ENCODE measurements at places on chromosomes 16 and 17. TPM values are rescaled to one million over a fixed set of nuclear protein-coding genes. Genes with fewer than 3 reads are reported as not detected.

GRCh38 chr17:72381597-72382397 lies 261.0 kb downstream of the SOX9 start:
- no peak for DNase-seq

Gene KRTAP9-4
- not detected for total RNA-seq

DNA sequence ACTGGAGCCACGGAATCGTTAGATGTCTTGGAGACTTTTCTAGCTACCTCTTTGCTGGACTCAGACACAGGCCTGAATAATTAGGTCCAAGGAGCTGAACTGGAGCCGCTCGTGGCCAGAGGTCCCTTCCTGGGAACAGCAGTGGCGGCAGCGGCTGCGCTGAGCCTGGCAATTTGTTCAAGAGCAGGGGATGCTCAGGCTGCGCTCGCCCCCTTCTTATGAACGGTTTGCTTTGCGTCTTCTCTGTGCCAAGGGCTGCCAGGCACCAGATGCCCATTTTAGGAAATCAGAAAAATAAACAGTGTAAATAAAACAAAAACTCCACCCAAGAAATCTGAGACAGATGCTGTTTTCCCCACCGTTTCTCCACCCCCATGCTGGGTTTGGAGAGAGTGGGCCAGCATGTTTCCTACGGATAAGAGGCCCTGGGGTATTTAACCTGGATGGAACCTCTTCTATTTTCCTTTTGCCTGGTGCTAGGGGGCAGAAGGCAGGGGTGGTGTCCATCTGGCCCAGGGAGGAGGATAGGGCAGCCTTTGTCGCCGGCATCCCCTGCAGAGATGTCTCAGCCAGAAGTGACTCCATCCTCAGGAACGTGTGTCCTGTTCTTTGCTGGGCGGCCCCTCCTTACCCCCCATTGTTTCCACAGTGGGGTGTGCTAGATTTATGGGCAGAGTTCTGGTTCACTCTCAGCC lies 163.4 kb downstream of the SEC14L1 start:
- no peak for DNase-seq

DNA sequence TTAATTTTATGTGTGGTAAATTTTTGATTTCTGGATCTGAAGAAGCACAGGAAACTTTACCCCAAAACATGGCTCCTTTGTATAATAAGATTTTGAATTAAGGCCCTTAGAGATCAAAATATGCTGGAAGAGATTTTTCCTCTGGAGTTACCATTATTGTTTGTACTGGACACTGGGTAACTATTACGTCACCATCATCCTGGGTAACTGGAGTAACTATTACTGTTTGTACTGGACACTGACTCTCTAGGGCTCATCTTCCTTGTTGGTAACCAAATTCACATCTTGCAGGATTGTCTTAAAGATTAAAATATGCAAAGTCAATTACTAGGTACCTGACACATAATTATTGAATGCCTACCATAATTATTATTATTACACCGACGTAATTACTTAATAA lies 593.8 kb upstream of the GOT2 start:
- no peak for DNase-seq

GRCh38 chr17:49978501-49978900 lies 9.5 kb downstream of the DLX4 start:
- no peak for DNase-seq

Gene CENPV
- 48.5 TPM for total RNA-seq

DNA sequence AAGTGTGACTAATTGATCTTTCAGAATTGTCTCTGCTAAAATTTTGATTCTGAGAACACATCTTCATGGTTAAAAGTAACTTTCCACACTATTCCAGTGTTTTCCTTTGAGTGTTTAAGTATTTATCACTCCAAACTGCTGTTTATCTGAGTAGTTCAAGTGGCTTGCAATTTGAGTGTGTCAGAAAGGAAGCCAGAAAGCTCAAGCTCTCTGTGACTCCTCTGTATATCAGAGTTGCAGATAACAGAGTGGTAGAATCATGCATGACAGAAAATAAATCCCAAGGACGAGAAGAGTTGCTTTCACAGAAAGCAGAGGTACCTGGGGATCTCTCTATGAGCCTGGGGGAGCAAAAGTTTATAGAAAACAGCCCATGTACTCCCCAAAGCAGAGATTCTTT lies 130.0 kb downstream of the CYB561 start:
- no peak for DNase-seq

Gene CTRB1
- total RNA-seq, result not detected

DNA sequence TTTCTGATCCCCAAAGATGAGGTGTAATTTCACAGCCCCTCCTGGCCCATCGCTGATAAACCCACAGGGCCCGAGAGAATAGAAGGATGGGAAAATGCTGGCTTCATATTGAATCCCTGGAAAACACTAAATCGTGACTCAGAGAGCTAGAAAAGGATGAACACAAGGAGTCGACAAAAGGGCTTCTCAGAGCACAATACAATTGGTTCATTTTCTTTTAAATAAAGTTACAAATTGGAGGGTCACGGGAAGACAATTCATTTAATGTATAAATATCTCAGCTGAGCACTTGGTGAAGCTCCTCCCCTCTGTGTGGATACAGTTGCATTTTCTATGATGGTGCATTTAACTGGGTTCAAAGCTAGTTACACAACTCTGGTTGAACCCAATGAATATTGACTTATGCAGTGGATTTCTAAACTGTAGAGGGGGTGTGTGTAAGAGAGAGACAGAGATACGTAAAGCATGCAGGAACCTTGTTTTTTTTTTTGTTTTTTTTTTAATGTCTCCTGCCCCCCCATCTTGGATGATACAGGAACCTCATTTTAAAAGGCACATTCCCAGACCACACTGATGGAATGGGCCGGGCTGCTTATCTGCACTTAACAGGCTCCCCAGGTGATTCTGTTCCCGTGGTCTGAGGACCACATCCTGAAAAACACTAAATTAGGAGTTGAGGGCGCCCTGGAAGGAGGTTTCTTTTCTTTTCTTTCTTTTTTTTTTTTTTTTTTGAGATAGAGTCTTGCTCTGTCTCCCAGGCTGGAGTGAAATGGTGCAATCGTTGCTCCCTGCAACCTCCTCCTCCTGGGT lies 14.1 kb downstream of the TTYH2 start:
- no peak for DNase-seq

GRCh38 chr16:89341279-89341678 lies 123.8 kb downstream of the ZNF778 start:
- DNase-seq, result no peak

DNA sequence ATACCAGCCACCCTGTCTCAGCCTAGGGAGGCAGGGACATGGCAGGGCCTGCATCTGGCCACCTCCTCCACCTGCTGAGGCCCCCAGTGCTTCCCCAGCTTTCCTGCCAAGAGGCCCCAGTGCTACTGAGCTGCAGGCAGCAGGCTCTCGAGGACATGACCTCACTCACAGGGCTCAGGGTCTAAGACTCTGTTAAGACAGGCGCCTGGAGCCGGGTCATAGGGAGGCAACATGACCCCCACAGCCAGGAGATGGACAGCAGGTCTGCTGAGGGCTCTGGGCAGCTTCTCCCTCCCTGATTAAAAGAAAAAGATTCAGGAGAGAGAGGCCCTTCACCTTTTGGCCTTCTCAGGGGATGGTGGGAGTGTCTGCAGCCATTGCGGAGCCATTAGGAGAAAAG lies 23.2 kb upstream of the FASN start:
- no peak for DNase-seq

Gene KRT20
- total RNA-seq, result not detected

DNA sequence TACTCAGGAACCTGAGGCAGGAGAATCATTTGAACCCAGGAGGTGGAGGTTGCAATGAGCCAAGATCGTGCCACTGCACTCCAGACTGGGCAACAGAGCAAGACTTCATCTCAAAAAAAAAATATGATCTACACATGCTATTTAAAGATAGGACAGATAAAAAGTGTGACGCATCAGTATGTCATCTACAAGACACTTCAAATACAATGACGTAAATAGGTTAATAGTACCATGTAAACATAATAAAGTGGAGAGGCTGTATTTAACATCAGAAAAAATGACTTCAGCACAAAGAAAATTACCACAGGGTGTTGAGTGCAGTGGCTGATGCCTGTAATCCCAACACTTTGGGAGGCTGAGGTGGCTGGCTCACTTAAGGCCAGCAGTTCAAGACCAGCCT lies 20.2 kb downstream of the ZNF778 start:
- no peak for DNase-seq

DNA sequence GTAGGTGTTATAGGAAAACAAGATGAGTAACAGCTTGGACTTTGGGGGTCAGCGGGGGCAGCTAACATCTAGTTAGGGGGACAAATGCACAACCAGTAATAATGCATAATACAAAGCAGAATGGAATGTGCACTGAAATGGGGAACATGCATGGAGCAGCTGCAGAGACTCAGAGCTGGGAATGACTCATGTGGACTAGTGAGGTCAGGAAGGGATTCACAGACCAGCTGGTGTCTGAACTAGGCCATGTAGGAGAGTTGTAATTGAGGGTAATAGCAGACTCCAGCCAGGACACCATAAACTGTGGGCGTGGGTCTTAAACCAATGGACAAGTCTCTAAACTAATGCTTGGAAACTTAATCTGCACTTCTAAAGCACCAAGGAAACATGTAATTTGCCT lies 176.8 kb upstream of the ASIC2 start:
- DNase-seq, result no peak

Gene KRTAP4-4
- total RNA-seq, result not detected

- DNase-seq, result no peak
Measured at GRCh38 chr16:88464447-88465318, 11.6 kb downstream of the ZFPM1 start.

- DNase-seq, result no peak
Measured at GRCh38 chr17:17351356-17351891, 48.3 kb downstream of the NT5M start.

Gene YBX2
- total RNA-seq, result 9.5 TPM
